Left kidney (tissue), 8 donors: ENCODE measurements at places on chromosomes 16 and 17. TPM values are rescaled to one million over a fixed set of nuclear protein-coding genes. Genes with fewer than 3 reads are reported as not detected.
A peak's percentile ranks its signal among the peaks of the same experiment; 100 is the strongest.

Gene ST6GALNAC1
- polyA plus RNA-seq = 0.28 TPM

Gene MT1A
- polyA plus RNA-seq = not detected

Gene SHISA9
- polyA plus RNA-seq = 4.6 TPM

Gene CCL16
- polyA plus RNA-seq = 0.20 TPM

Gene NPTX1
- 1.00 TPM for polyA plus RNA-seq

Gene NPIPB13
- polyA plus RNA-seq = 27.9 TPM

Gene SPATA22
- polyA plus RNA-seq = 0.15 TPM

Gene KCNH6
- 2.2 TPM for polyA plus RNA-seq

Gene PYDC1
- polyA plus RNA-seq = not detected

Gene GP1BA
- polyA plus RNA-seq = 3.2 TPM

GRCh38 chr17:33080091-33080490 lies 88.4 kb downstream of the SPACA3 start:
- no peak for DNase-seq

GRCh38 chr16:27950206-27950887 lies 113.2 kb downstream of the GSG1L start:
- no peak for DNase-seq

- no peak for DNase-seq
Observed at GRCh38 chr16:72932677-72933335, 115.1 kb downstream of the ZFHX3 start.

DNA sequence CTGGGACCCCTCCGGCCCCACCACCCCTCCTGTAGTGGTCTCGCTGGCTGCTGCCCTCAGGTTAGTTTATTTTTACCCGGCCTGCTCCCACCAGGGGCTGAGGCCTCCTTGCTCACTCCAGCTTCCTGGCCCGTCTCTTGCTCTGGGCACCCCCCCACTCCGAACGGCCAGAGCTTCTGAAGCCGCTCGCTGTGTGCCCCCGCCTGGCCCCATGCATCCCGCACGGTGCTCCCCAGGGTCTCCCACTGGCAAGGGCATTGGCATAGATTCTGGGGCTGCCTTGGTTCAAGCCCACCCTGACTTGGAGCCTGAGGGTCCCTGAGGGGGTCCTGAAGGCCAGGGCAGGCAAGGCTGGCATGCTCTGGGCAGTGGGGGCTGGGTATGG lies 186.4 kb downstream of the SEC14L1 start:
- no peak for DNase-seq

DNA sequence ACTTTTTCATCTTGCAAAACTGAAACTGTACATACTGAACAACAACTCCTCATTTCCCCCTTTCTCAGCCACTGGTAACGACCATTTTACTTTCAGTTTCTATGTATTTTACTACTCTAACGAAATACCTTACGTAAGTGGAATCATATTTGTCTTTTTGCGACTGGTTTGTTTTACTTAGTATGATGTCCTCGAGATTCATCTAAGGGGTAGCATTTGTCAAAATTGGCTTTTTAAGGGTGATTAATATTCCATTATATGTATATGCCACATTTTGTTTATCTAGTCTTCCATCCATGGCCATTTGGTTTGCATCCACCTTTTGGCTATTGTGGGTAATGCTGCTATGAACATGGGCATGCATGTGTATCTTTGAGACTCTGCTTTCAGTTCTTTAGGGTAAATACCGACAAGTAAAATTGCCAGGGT lies 10.4 kb downstream of the KPNB1 start:
- DNase-seq = no peak

DNA sequence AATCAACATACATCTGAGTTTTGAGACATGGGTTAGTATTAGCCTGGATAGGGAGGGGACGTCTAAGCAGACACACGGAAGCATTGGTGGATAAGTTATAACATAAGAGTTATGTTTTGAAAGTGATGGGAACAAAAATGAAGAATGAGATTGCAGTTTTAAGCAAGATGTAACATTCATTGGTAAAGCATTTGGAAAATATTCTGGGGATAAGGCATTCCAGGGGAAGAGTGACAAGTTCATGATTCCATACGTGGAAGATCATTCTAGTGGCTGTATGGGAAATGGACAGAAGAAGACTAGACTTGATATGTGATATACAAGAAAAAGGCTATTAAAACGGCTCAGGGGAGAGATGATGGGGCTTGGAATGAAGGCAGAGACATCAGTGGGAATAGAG lies 632.9 kb downstream of the CDH8 start:
- no peak for DNase-seq

DNA sequence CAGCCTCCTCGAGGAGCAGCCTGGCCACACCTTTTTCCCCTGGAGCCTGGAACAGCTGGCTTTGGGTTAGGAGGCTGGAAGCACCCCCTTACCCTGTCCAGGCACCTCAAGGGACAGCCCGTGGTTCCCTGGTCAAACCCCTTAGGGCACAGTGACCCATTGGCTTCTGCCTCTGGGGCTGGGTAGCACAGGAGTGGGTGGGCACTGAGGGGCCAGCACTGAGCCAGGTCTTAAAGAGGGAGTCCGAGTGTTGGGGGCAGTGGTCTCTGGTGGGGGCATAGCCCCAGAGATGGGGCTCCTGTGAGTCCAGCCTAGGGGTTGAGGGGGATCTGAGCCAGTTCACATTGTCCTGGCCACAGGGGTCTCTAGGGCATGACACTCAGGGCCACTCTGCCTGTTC lies 15.4 kb downstream of the OTOP3 start:
- no peak for DNase-seq

- DNase-seq = peak; percentile 53
Observed at GRCh38 chr17:17792551-17793377, 44.0 kb downstream of the SREBF1 start.

DNA sequence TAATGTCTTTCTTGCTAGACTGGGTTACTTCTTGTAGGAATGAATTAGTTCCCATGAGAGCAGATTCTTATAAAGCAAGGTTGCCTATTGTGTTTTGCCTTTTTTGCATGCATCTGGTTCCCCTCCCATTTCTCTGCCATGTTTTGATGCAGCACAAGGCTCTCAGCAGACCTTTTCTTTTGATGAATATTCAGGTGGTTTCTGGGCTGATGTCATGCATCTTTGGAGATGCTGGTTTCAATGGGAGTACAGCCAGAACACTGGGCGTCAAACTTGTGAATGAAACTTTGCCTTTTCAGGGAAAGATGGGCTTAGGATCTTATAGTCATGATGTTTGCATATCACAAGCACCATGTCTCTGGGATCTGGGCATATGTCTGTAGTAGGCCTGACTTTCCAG lies 111.7 kb upstream of the CCL2 start:
- DNase-seq = no peak

GRCh38 chr16:67194260-67194659 lies 2.3 kb downstream of the E2F4 start:
- no peak for DNase-seq

DNA sequence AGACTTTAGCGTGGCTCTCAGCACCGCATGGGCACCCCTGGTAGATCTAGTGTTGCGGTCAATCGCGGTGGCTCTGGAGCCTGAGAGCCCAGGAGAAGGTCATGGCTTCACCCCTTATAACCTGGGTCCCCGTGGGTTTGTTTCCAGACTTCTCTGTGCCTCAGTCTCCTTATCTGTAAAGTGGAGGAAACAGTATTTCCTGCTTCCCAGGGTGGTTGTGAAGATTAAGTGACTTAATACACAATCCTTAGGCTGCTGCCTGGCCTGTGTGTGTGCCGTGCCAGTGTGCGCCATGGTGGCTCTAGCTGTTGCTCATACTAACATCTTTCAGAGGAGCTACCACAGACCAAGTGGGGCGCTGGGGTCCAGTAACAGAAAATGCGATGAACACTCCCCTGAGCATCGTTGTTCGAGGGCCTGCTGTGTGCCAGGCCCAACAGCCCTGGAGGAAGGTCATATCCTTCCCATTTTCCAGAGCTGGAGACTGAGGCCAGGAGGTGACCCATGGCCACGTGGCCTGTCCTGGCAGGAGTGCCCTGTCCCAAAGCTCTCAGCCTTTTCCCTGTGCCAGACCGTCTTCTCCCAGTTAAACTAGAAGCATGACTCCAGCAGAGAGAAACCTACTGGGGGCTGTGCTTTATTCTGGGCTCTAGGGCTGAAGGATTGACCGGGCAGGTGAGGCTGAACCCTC lies 70.1 kb downstream of the CMIP start:
- DNase-seq = no peak

- no peak for DNase-seq
Observed at GRCh38 chr17:3026125-3026855, 37.1 kb downstream of the OR1D5 start.

DNA sequence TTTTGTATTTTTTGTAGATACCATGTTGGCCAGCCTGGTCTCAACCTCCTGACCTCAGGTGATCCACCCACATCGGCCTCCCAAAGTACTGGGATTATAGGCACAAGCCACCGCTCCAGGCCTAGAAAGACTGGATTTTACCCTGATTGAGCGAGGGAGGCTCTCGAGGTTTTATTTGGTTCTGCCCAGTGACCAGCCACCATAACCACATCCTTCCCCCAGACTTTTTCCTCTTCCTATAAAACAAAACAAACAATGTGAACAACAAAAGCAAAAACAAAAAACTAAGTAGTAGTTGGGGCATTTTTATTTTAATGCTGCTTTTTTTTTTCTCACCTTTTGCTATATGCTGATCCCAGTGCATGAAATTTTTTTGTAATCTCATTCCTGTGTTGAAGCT lies 509.6 kb downstream of the MAF start:
- no peak for DNase-seq

DNA sequence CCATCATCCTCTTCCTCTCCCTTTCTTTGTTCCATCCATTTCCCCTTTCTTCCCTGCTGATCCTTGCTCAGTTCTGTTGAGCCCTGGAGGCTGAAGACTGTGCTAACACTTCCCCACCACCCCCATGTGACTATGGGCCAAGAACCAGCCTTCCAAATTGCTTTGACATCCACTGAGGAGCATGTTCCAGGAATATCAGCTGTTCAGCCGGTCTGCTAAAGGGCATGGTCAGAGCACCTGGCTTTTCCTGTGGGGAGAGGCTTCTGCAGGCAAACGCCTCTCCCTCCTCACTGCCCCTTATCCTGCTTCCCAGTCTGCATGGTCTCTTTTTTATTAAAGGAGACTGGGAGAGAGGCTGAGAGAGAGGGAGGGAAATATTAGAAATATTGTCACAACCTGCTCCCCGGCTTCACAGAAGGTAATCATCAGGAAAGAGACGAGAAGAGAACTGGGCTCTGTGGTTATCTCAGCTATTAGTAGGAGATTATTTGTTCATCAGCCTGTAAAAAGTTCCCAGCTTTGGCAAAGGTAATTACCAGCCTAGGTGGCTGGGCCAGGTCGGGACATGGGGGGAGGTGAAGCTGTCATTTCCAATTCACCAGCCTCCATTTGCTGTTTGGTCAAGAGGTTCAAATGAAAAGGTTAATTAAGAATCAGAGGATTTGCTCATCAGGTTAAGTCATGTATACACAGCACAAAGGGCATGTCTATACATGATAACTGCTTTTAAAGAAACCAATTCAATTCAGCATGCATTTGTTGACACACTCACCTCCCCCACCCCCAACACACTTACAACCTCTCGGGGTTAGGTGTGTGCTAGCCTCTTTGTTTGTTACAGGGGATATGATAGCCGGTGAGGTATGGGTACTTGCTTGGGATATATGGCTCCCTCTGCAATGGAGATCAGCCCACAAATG lies 83.7 kb upstream of the CRHR1 start:
- DNase-seq = no peak

GRCh38 chr17:14205992-14206461 lies 30.6 kb downstream of the CDRT15 start:
- DNase-seq = no peak

GRCh38 chr16:31403590-31404352 lies 10.6 kb downstream of the ITGAD start:
- DNase-seq = no peak

GRCh38 chr17:29048440-29049368 lies 5.8 kb downstream of the PIPOX start:
- DNase-seq = no peak

GRCh38 chr16:52912565-52913173 lies 140.0 kb downstream of the CHD9NB start:
- peak; percentile 68 for DNase-seq

DNA sequence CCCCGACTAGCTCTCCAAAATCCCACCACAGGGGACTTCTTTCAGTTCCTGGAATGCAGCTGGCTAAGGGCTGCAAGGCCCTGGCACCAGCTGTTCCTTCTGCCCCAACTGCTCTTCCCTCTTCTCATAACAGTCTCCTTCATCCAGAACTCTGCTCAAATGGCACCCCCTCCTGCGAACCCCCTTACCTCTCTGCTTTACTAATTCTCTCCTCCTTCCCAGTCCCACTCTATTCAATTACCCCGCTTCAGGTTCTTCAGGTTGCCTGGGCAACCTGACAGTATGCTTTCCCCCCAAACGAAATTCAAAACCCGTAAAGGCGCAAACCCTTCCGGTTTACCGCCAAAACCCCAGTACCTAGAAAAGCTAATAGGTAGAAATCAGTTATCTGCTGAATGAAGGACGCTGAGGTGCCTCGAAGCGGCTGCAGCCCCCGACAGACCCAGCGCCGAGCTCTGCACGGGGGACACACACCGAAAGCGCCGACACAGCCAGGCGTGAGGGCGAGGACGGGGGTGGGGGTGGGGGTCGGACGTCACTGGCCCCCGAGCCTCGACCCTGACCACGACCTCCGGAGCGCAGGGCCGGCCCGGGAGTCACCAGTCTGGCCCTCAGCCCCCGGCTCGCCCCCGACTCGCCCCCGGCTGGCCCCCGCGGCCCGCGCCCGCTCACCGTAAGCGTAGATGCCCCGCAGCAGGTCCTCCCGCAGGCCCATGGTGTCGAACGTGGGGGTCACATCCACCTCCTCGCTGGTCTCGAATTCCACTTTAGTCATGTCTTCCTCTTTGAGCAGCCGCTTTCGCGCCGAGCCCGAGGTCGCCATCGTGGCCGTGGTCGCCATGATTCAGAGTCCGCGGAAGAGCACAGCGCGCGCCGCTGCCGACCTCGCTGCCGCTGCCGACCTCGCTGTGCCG lies 550 bp downstream of the EIF4A3 start:
- no peak for DNase-seq
